Frontal cortex (tissue), 4 donors: ENCODE measurements at places on chromosomes 3 and 15.

- DNase-seq = no peak
Measured at GRCh38 chr3:108552267-108553159, 36.7 kb downstream of the CIP2A start.

GRCh38 chr3:64152676-64153466 is 72.4 kb downstream of the PRICKLE2 start:
- DNase-seq = no peak

DNA sequence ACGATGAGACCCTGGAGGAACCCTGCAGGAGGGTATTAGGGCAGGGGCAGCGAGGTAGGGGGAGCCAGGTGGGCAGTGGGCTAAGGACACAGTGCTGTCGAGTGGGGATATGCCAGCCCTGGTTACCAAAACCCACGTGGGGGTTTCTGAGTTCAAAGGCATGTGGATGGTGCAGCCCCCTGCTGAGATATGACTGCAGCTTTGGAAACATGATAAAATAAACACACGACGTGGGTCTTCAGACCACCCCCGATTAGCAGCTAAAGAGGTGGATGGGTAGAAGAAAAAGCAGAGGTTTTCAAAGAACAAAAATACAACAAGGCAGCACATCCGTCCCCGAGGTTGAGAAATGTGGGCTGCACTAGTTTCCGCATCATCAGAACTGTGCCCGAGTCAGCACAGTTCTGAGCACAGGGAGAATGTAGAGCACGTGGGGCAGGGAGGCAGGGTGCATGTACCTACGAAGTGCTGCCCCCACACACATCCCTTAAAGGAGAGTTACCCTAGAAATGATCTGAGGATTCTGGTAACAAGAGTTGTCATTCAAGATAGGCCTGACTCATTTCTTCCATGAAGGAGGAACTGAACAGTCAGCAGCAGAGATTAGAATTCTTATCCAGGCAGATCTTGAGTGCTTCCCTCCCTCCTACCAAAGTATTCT is 121.3 kb downstream of the RPLP1 start:
- DNase-seq = no peak

- peak; percentile 56 for DNase-seq
Measured at GRCh38 chr3:11509173-11510000, 134.3 kb downstream of the VGLL4 start.

GRCh38 chr15:44029940-44030568 is 165.0 kb downstream of the FRMD5 start:
- DNase-seq = no peak

DNA sequence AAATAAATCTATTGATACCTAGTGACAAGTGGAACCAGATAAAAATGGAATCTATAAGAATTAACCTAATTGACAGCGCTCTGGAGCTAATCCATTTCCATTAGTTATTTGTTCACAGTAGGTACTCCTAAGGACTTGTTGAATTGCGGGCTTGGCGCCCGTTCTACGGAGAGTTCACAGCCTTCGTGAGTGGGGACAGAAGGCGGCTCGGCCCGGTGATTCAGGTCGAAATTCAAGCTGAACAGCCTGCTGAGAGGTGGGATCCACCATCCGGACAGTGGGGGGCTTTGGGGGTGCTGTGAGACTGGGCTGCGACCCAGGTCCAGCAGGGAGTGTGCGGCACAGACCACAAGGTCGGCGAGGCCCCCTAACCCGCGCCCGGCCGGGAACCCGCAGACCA is 779 bp upstream of the CTNNB1 start:
- DNase-seq = no peak

- no peak for DNase-seq
Measured at GRCh38 chr3:59829527-59829926, 779.7 kb upstream of the CFAP20DC start.

- no peak for DNase-seq
Measured at GRCh38 chr3:193968380-193968974, 167.5 kb upstream of the HES1 start.

GRCh38 chr15:80159811-80160569 is 7.2 kb downstream of the FAH start:
- DNase-seq = no peak

GRCh38 chr3:52406231-52406661 is 38.7 kb downstream of the SEMA3G start:
- no peak for DNase-seq

DNA sequence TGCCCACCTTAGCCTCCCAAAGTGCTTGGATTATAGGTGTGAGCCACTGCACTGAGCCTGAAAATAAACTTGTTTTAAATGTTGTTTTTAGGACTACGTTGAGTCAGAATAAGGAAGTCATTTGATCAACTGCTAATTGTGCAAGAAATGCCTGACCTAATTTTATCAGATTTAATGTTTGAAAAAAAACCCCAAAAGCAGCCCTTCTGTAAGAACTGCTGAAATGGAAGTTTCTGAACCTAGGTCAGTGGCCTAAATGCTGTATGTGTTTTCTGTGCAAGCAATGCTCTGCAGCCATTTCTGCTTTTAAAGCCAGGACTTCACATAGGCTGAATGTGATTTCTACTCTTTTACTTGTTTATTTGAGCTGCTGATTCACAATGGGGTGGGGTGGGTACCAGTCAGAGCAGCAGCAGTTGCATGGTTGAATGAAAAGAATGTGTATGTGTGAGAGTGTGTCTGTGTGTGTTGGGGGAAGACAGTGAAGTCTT is 6.6 kb downstream of the GPX1 start:
- DNase-seq = no peak

GRCh38 chr15:26866298-26867199 is at the start of gene GABRA5:
Gene GABRA5 (plus strand): TSS chr15:26867062. CDS start chr15:26869249, 2,187 bp downstream.
- DNase-seq = no peak

- DNase-seq = no peak
Measured at GRCh38 chr3:170802164-170803151, 67.5 kb downstream of the RPL22L1 start.

GRCh38 chr15:99944131-99944530 is 210.9 kb upstream of the LYSMD4 start:
- DNase-seq = no peak

GRCh38 chr15:93331545-93332167 is 242.6 kb upstream of the RGMA start:
- peak; percentile 18 for DNase-seq

- no peak for DNase-seq
Measured at GRCh38 chr3:29481969-29482767, 201.3 kb downstream of the RBMS3 start.

DNA sequence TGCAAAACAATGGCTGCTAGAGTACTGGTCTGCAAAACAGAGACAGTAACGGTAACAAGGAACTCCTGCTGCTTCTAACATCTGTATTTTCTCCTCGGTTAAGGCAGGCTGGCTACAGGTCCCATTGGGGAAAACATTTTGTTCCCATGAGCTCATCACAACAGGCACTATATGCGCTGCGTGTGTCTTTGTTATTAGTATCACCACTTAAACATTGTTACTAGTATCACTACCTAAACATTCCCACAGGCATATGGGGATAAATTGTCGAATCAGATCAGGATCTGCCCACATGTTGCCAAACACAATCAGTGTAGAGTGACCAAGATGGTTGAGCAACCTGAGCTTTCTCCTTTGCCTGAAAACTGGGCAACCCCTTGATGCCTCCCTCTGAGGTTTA is 77.2 kb downstream of the TOP2B start:
- DNase-seq = no peak
